Stimulated activated naive CD8-positive, alpha-beta T cell treated with anti-CD3 and anti-CD28 coated beads, Interleukin-15, amount 100 ng/mL, for 72 hours (primary cell): ENCODE measurements at places on chromosomes 1 and 21.

DNA sequence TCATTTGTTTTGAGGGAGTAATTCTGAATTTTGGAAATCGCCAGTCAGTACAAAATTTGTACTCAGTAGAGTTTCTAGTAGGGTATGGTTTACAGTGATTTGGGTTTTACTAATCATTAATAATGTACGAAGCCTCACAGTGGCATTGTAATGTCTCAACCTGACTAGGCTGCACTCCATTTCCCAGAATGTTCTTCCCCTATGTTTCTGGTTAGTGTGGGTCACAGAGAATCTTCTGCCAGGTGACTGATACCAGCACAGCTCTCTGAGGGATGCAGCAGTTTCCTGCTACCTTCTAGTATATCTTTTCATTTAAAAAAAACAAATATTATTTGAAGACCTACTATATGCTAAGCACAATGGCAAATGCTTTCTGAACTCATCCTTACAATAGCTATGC lies 112.9 kb downstream of the PTPN14 start:
- DNase-seq = peak; percentile 20

DNA sequence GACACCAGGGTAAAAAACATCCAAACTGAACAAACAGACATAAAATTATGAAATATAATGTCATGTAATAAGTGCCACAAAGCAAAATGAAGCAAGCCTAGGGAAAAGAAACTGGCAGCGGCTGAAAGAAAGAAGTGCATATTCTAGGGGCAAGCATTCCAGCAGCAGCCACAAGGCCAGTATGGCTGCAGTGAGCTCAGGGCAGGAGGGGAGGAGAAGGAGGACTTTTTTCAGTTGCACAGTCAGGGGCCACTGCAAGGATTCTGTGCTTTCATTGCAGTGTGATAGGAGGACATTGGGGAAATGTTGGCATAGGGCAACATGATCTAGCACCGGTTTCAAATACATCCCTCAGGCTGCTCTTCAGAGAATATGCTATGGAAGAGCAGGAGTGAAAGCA lies 263.8 kb downstream of the NEGR1 start:
- no peak for DNase-seq

GRCh38 chr1:218521414-218522169 lies 176.5 kb downstream of the TGFB2 start:
- peak; percentile 41 for DNase-seq

DNA sequence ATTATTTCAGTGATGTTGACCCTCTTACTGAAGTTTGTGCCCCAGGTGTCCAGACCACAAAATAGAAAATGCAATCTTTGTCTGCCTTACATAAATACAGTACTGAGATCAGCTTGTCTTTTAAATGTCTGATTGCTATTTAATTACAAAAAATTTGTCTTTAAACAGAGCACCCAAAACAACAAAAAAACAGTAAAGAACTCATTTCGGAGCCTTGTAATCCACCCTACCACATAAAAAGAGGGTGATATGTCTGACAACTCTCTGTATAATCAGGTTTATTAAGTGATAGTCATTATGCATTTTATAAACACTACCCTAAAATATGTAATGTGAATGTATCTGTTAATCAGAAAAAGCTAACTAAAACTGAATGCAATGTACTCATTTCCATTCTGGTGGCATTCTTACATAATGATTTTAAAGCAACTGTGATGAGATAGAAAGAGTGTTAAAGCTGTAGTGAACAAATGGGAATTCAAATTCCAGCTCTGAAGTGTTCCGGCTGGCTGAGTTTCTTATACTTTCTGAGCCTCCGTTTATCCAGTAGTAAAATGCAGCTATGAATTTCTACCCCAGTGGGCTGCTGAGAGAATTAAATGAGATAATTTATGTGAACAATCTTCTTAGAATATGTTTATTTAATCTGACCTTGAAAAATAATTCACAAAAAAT lies 486.6 kb downstream of the USP25 start:
- no peak for DNase-seq

- DNase-seq = no peak
Measured at GRCh38 chr21:38329162-38329561, 72.4 kb downstream of the KCNJ15 start.

GRCh38 chr1:58431901-58432620 lies 114.5 kb downstream of the OMA1 start:
- no peak for DNase-seq

DNA sequence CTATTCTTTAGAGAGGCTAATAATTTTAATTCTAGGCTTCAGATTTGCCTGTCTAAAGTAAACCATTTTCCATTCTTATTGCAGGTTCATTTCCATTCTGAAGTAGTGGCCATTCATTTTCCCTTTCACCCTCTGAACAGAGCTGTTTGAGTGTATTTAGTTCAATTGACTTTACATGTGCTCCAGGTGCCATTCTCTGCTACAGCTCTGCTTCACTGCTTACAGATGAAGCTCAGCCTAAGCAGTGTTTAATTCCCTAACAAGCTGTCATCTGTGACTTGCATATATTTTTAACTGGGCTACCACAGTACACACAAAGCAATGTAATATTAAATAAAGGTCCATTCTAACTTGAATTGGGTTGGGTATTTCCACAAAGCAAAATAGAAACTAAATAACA lies 1031.6 kb downstream of the KCNT2 start:
- no peak for DNase-seq

DNA sequence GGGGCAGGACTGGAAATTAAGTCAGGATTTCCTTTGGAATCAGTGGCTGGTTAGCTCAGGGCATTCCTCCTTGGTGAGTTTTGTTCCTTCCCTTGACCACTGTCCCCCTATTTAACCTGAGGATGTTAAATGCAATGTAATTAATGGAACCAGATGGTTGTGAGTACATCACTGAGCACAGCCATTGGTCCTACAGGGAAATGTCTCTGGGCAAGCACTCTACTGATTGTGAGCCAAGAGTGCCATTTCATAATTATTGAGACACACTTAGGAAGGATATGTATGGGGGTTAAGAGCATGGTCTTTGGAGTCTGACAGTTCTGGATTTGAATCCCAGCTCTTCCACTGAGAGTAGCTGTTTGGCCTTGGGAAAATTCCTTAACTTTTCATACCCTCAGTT lies 74.4 kb downstream of the SPAG17 start:
- DNase-seq = no peak

- no peak for DNase-seq
Measured at GRCh38 chr1:208216062-208216461, 28.1 kb downstream of the PLXNA2 start.

DNA sequence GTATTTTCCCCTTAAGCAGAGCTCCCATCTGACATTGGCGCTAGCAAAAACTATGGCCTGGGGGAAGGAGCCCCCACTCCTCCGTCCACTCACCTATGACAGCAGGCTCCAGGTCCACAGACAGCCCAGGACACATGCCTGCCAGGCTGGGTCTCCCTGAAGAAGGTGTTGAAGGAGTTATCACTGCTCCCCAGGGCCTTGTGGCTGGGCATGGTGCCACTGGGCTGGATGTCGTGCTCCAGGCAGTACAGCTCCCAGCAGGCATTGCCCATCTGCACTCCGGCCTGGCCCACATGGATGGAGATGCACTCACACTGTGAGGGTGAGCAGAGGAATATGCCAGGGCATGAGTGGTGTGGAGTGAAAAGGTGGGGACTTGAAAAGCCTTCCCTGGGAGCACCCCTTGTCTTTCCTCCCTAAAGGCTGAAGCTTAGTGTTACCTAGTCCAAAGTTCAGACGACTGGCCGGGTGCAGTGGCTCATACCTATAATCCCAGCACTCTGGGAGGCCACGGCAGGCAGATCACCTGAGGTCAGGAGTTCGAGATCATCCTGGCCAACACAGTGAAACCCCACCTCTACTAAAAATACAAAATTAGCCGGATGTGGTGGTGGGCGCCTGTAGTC lies 30.0 kb downstream of the RABIF start:
- DNase-seq = no peak

DNA sequence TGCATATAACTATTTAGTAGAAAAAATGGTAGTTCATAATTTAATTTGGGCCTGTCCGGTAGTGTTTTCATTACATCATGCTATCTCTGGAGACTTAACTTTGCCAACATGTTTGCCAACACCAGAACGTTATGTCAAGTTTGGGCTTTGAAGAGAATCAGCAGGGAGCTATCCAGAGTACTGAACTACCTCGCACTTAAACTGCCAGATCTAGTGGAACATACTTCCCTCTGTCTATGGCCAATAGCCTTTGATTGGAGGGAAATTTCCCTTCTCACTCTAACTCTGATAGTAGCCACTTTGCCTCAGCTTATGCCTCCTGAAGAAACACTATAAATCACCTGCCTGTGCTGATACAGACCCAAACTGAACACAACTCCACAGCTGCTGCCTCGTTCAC lies 10.0 kb downstream of the LRRC53 start:
- no peak for DNase-seq

GRCh38 chr1:3064296-3064850 lies 4.6 kb upstream of the PRDM16 start:
- no peak for DNase-seq

DNA sequence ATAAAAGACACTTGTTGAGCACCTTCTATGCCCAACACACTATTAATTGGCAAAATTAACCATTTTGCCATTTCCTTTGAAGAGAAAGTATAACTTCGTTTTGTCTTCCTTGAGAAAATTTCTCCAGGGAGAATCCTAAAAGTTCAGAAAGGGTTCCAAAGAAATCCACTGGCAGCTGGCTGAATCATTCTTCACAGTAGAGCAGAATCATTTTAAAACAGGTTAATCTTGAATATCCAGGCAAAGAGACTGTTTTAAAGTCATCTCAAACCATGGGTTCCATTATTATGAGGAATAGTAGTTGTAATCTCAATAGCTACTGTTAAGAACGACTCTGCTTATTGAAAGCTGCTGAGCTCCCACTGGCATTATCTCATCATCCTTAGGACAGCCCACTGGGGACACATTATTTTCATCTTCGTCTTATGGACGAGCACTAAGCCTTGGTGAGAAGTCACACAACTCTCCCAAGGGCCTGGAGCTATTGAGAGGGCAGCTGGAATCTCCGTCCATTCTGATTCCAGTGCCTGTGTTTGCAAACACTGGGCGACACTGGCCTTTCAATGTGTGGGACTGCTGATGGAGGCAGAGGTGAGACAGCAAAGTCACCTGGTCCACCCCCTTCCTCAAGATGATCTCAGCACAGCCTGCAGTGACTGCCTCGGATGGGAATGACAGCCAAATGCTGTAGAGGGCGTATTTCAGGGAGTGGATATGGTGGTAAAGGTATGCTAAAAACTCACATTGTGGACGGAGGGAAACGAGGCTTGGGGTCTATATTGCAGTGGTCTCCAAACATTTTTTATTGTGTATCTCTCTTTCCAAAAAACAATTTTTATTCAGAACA lies 15.3 kb upstream of the PGBD5 start:
- no peak for DNase-seq

DNA sequence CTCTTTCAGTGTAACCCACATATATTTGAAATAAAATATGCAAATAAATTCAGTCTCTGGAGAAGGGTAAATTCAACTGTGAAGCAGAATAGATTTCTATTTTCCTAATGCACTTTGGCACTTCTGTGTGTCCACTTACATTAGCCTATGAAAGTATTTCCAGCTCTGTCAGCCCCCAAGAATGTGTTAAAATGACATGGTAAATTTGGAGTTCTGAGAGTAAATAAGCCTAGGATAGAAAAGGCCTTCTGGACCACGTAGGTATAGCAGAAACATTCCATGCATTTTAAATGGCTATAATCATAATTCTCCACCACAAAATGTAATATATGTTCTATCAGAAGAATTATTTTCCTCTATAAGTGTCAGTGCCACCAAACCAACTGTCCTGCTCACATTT lies 276.2 kb downstream of the NEGR1 start:
- DNase-seq = no peak

DNA sequence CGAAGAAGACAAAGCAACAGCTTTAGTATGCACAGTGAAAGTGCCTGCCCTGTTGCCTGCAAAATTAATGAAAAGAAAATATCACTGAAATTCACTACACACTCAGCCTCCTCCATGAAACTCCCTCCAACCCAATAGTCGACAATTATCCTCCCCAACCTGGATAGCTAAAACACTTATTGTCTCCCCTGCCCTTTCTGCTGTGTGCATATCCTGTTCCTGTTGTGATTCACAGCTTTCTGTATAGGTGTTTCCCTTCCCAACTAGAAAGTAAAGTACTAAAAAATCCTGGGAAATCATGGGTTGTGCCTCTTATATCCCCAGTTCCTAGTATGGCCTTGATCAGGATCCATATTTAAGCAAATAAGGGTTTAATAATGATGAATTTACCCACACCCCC lies 412.1 kb downstream of the LTN1 start:
- no peak for DNase-seq

DNA sequence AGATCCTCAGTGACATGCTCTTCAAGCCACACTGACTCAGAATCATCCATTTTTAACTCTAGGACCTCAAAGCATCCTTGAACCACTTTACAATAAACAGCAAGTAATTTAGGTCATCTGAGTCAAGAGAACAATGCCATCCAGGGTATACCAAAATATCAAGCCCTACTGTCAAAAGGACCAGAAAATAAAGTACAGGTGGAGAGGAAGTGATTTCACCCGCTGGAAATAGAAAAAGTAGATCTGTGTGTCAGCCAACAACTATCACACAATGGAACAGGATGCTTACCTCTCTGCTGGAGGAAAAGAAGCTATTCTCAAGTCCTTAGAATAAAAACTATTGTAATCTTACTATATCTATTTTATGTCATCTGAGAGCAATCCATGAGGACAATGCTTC lies 37.0 kb downstream of the RERE start:
- no peak for DNase-seq

GRCh38 chr1:245310571-245311531 lies 156.1 kb downstream of the KIF26B start:
- DNase-seq = no peak

GRCh38 chr21:38500073-38500472 lies 1.8 kb upstream of the ERG start:
- no peak for DNase-seq

- no peak for DNase-seq
Measured at GRCh38 chr1:93143136-93143535, 37.1 kb downstream of the TMED5 start.

DNA sequence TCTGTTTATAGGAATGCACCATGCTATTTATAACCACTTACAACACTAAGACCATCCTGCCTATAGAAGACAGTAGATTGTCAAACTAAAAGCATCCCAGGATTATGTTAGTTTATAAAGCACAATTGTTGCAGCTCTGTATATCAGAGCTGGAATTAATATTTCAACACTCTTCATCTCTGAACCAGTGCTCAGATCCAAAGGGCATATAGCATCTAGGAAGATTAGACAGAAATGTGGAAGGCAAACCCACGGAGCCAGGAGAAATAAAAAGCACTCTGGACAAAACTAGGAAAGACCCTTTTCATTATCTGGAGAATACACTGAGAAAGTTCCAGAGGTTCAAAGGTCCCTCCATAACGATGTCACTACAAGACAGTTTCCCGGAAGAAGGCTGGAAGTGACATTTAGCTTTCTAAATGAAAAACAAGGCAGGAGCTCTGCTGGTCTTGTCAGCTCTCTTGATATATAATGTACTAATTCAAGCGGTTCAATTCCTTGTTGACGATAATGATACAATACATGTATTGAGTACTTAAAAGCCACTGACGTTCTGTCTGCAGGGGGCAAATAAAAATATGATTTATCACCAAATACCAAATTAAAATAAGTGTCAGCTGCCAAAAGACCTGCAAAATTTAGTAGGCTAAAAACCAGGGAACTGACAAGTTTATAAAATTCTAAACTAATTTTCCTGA lies 91.8 kb upstream of the BCL10 start:
- DNase-seq = no peak

GRCh38 chr1:182565537-182565936 lies 23.5 kb downstream of the RNASEL start:
- no peak for DNase-seq

- DNase-seq = no peak
Measured at GRCh38 chr1:94069919-94070285, 51.0 kb downstream of the ABCA4 start.
